Activated naive CD4-positive, alpha-beta T cell treated with anti-CD3 and anti-CD28 coated beads for 36 hours (primary cell): ENCODE measurements at places on chromosomes 5 and 9. TPM values are rescaled to one million over a fixed set of nuclear protein-coding genes. Genes with fewer than 3 reads are reported as not detected.

Gene OR1Q1
- total RNA-seq, result not detected

Gene IQGAP2
- 55.9 TPM for total RNA-seq

DNA sequence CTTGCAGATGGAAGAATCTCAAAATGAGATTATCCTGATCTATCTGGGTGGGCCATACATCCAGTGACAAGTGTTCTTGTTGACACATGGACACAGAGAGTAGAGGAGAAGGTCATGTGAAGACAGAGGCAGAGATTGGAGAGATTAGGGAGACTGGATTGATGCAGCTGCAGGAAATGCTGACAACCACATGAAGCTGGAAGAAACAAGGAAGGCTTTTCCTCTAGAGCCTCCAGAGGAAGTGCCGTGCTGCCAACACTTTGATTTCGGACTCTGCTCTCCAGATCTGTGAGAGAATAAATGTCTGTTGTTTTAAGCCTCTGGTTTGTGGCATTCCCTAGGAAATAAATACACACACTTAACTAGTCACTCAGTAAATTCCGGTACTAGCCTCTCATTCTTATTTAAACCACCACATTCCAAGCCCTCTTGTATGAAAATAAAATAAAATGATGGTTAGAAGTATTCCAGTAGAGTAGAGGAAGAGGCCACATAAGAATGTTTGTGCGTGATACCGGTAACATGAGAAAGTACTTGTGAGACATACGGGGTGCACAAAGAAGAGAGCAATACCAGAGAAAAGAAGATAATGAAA is 110.9 kb upstream of the DMAC1 start:
- H3K4me3 ChIP-seq, result no peak overlapping the region
- H3K27ac ChIP-seq, result no peak overlapping the region
- no peak for DNase-seq
- H3K4me1 ChIP-seq, result peaks cover 8% of the 10 kb centered on the region
- no peaks in the 10 kb centered on the region for H3K36me3 ChIP-seq

DNA sequence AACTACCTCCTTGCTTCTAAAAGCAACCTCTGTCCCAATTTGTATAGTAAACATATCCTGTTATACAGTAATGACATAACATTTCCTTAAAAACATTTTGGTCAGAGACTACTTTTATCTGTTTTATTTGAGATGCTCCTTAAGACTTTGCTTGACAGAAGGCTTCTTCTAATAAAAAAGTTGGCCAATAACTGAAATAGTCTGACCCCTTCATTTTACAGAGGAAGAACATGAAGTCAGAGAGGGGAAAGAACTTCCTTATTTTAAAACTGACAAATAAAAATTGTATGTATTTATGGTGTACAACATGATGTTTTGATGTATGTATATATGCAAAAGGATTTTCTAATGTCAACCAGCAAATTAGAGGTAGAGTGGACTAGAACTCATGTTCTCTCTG is 35.8 kb upstream of the SPARC start:
- DNase-seq, result no peak
- H3K4me1 ChIP-seq, result peaks cover 12% of the 10 kb centered on the region
- H3K36me3 ChIP-seq, result no peaks in the 10 kb centered on the region
- no peak overlapping the region for H3K4me3 ChIP-seq
- H3K27me3 ChIP-seq, result no peaks in the 10 kb centered on the region
- no peak overlapping the region for H3K27ac ChIP-seq

GRCh38 chr9:137113385-137114159 is 961 bp downstream of the DPP7 start:
- peak overlapping the region; percentile 73 for H3K4me3 ChIP-seq
- H3K36me3 ChIP-seq, result peaks cover 6% of the 10 kb centered on the region
- no peak for DNase-seq
- H3K27me3 ChIP-seq, result no peaks in the 10 kb centered on the region
- H3K27ac ChIP-seq, result no peak overlapping the region
